ENCODE measurements at places on chromosomes 12 and 14. TPM values are rescaled to one million over a fixed set of nuclear protein-coding genes. Genes with fewer than 3 reads are reported as not detected.

Gene PELI2
- 18.1 TPM for total RNA-seq

Gene PLA2G1B
- total RNA-seq, result not detected

GRCh38 chr12:109130297-109131153, 14.1 kb downstream of the ACACB start:
- DNase-seq, result no peak

Gene NDUFA12
- total RNA-seq, result 107 TPM

Gene SERPINA1
- not detected for total RNA-seq

All from dermis microvascular lymphatic vessel endothelial cell (primary cell).